ENCODE measurements at places on chromosomes 7 and 10.
A peak's percentile ranks its signal among the peaks of the same experiment; 100 is the strongest.

- no peak for DNase-seq
Observed at GRCh38 chr7:141281311-141281710, 207.4 kb downstream of the TMEM178B start.

- no peak for DNase-seq
Observed at GRCh38 chr10:119973281-119973680, 80.8 kb downstream of the SEC23IP start.

DNA sequence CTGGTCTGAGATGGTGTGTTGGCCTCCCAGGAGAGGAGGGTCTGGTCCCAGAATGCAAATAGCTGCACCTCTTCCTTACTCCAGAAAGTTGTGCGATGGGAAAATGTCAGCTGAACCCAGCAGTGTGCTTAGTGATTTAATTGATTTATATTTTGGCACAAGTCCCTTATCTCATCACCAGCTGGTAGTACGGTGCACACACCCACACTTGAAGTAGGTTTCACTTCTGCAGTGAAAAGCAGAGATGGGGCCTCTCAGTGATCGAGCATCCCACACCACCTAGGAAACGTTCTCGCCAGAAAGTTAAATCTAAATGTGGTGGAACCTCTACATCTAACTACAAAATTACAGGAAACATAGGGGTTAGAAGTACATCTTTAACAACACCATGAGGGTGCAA lies 80.4 kb downstream of the UBE3C start:
- DNase-seq = no peak

DNA sequence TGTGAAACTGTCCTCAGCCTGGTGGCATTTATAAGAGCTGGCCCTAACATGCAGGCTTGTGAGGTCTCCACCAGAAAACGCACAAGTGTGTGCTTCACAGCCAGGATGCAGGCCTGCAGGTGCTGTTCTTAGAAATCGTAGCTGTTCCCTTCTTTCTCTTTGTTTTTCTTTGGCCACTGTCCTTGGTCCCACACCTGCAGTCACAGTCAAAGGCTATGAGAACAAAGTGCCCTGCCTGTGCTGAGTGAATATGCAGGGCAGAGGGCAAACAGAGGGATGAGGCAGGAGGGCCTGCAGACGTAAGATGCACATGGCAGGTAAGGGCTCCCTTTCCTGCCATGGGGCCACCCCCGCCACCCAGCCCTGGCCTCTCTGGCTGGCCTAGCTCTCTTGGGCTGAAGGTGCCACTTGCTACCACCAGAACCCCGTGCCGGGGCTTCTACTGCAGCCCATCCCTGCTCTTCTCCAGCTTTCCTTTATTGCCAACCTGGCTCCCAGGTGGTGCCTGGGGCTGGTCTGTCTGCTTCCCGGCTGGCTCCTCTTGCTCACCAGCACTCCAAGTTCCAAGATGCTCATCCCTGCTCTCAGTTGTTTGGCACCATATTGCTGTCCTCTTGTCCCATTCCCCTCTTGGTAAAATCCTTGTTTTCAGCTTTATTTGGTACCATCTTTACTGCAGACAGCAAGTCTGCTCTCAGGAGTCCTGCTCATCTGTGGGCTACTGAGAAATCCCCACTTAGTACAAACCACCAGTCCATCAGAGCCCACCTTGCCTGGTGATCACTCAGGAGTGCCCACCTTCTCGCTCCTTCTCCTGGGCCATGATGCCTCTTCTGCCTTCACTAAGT lies 308.1 kb upstream of the ZMIZ1 start:
- no peak for DNase-seq

GRCh38 chr7:35185908-35186731 lies 67.8 kb downstream of the TBX20 start:
- DNase-seq = no peak

GRCh38 chr7:50560865-50561351 lies 4.3 kb downstream of the DDC start:
- no peak for DNase-seq

DNA sequence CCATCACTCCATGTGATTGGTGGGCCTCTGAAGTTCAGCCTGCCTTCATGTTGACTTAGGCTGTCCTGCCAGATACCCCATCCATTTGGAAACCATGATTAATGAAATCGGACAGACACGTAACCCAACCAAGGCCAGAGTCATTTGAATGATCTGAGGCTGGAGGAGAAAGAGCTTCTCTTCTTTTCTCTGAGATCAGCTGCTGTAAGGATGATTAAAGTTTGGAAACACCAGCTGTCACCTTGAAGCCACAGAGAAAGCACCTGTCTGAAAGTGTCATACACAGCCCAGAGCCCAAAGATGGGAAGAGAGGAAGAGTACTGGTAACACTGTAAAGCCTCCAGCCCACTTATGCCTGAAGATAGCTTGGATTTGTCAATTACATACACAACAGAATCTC lies 22.9 kb downstream of the NEBL start:
- DNase-seq = no peak

- DNase-seq = no peak
Observed at GRCh38 chr7:84183741-84184140, 10.8 kb downstream of the SEMA3A start.

DNA sequence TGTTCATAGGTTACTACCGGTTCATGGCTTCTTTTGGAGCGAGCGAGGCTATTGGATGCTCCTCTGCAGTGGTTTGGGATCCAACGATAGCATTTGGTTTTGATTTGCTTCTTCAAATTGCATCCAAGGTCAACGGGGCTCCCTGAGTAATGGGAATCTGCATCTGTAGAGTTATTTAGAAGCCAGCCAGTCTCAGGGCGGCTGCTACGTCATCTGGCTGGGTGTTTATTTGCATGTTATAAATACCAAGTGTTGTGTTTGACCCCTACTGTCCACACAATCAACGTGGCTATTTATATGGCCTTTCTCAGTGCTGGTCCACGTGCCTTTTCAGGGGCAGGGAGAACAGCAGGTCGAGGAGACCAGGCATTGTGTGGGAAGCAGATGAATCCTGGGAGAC lies 137.7 kb downstream of the PRPF18 start:
- no peak for DNase-seq

DNA sequence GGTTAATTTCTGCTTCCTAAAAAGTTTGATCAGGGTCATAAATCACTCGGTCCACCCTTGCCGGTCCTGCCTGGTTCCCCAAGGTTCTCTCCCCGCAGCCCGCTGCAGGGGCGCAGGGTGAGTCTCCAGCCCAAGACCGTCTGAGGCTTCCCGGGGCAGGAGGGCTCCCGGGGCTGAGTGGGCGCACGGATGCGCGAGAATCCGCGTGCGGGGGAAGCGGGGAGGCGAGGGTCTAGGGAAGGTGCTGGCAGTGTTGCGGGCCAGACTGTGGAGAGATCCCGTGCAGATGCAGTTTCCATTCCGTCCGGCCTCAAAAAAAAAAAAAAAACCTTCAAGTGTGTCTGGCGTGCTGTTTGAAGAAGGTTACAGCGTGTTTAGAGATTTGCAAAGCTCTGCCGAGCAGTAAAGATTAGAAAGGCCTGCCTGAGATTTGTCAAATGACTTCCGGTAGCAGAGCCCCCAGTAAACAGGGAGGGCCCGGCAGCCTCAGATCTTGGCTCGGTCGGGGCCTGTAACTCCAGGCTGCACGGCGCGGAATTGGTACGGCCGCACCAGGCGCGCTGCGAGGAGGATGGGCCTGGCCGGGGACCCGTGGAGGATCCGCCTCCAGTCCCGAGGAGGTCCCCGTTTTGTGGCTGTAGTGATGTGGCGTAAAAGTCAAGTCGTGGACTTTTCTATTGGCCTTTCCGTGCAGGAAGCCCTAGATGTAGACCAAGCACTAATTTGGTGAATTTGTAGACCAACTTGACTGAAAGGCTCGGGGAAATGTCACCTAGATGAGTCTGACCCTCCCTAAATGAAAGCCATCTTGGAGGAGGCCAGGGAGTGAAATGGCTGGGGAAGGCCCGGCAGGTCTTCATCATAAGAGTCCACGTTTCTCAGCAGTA lies 293.2 kb upstream of the NFE2L3 start:
- no peak for DNase-seq

- peak; percentile 46 for DNase-seq
Observed at GRCh38 chr10:33333260-33334101, 986 bp downstream of the NRP1 start.

DNA sequence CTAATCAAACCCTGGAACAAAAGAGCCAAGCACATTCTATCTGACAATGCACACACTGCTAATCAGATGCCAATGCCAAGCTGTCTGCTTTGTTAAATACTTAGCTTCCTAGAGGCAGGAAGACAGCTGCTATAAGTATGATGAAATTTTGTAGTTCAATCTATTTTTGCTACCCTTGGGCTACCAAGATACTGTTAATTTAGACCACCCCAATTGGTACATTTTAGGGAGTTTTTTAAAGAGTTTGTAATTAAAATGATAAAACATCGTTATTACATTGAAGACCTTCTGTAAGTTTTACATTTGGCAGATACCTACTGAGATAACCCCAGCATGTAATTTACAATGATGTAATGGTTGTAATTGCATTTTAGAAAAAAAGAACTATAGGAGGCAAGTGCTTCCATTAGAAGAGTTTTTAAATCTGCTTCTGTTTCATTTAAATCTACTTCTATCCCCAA lies 268.5 kb downstream of the ADK start:
- no peak for DNase-seq

DNA sequence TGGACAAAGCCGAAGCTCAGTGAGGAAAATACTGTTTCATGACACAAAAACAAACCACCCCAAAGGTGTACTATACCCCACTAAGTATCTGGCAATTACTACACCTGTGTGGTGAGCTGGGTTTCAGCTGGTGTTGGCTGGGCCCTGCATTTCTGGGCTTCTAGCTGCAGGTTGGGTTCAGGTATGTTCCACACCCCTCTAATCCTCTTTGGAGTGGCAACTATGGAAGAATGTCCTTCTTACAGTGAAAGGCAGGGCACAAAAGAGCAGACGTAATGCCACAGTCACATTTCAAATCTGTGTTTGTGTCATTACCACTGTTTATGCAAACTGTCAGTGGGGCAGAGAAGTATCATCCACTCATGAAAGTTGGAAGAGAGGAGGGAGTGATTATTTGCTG lies 201.5 kb upstream of the FZD1 start:
- DNase-seq = no peak

GRCh38 chr10:102835007-102835482 lies 2.2 kb downstream of the CYP17A1 start:
- peak; percentile 85 for DNase-seq

- no peak for DNase-seq
Observed at GRCh38 chr10:33897291-33897752, 562.9 kb upstream of the NRP1 start.

- peak; percentile 71 for DNase-seq
Observed at GRCh38 chr10:3805201-3805790, 20.3 kb upstream of the KLF6 start.

- DNase-seq = no peak
Observed at GRCh38 chr10:38157270-38157685, 63.1 kb downstream of the ZNF37A start.

DNA sequence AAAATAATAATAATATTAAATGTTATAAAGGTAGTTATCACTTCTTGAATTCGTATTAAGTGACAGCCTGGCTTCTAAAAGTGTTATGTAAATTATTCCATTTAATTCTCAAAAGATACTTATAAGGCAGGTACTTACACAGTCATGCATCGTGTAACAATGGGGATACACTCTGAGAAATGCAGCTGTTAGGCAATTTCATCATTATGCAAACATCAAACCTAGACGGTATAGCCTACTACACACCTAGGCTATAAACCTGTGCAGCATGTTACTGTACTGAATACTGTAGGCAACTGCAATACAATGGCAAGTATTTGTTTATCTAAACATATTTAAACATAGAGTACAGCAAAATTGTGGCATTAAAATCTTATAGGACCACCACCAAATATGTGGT lies 1.5 kb downstream of the IFIT1 start:
- DNase-seq = no peak

- DNase-seq = peak; percentile 58
Observed at GRCh38 chr7:140062118-140062527, 628 bp downstream of the PARP12 start.

- DNase-seq = no peak
Observed at GRCh38 chr10:7035126-7035761, 375.6 kb downstream of the SFMBT2 start.
